ENCODE measurements at places on chromosomes 4 and X.

- DNase-seq, result no peak
Measured at GRCh38 chrX:17415242-17415810, 40.3 kb downstream of the NHS start.

- DNase-seq, result no peak
Measured at GRCh38 chrX:29468911-29469494, 746.4 kb upstream of the MAGEB2 start.

DNA sequence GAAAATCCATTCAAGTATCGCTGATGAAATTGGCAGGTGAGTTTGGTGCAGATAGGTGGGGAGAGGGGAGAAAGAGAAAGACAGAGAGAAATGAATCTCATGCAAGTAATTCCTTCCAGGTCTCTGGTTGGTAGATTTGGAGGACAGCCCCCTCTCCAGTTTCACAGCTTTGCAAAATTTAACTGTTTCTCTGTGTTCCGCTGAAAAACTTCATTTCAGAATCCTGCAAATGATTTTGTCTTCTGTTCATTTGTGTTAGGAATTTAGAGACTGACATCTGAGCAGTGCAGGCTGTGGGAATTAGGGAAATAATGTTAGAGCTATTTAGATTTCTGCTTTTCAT lies 328.5 kb downstream of the FBXW7 start:
- no peak for DNase-seq

DNA sequence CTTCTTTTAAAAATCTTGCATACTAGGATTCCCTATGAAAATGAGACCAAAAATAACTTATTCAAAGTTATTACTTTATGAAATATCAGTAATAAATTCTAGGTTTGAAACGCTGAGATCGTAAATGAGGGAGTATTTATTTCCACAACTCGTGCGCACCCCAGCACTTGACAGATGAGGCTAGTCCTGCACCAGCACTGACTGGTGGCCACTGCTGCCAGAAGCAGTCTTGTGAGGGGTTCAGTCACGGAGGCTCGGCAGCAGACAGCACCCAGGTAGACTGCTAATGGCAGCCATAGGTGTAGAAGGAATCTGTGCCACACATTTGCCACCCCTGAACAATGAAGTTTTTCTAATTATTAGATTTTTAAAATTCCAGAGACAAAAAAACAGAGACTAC lies 248.7 kb downstream of the CAMK2D start:
- no peak for DNase-seq

DNA sequence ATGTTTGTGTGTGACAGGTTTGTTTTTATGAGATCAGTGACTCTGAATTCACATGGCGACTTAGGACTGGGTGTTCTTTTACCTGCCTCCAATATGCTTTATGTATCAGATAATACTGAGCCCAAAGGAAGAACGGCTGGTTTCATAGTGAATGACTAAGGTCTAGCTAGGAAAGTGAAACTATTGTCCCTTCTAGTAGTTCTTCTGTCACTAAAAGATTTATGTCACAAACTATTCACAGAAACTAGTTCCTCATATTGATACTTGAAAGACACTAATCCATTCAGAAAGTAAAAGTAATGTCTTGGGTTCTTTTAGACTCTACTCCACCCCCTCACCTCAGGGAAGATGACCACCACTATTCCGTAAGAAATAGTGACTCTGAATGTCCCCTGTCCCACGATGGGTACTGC lies 81.7 kb downstream of the EGF start:
- DNase-seq, result no peak
